Activated CD8-positive, alpha-beta memory T cell treated with anti-CD3 and anti-CD28 coated beads for 1 hour (primary cell): ENCODE measurements at places on chromosomes 5 and 9.

GRCh38 chr9:33921967-33922895 lies 105.3 kb downstream of the UBE2R2 start:
- DNase-seq, result no peak

- DNase-seq, result no peak
These were observed 49.2 kb downstream of the MRPL36 start for GRCh38 chr5:1750469-1750868.

DNA sequence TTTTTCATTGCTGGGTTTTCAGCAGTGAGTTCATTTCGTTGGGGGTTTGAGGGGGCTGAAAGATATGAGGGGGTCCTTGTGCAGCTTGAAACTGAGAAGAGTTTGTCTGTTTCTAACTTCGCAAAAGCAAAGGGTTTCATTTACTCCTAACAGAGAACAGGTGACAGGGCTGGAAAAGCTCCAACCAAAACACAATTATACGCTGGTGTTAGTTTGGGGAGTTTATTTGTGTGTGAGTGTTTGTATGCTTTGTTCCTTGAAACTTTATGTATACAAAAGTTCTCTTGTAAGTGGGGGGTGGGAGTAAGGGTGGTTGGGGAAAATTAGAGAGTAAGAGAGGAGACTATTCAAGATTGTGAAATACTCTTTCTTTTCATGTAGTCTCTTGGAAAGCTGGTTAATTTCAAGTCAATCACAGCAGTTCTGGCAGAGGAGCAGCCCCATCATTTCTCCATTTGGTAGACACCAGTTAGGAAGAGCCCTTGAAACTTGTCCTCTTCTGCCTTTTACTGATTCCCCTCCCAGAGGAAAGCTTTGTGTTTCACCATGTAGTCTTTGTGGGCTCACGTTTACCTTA lies 881 bp downstream of the TNFAIP8 start:
- no peak for DNase-seq

- DNase-seq, result no peak
These were observed 147.7 kb downstream of the SIL1 start for GRCh38 chr5:139050432-139050831.

GRCh38 chr5:17794815-17795214 lies 160.6 kb downstream of the TAF11L14 start:
- DNase-seq, result no peak

- no peak for DNase-seq
These were observed 53.4 kb downstream of the CDH10 start for GRCh38 chr5:24591426-24591825.

- DNase-seq, result no peak
These were observed 98.4 kb upstream of the CAST start for GRCh38 chr5:96563816-96564215.

DNA sequence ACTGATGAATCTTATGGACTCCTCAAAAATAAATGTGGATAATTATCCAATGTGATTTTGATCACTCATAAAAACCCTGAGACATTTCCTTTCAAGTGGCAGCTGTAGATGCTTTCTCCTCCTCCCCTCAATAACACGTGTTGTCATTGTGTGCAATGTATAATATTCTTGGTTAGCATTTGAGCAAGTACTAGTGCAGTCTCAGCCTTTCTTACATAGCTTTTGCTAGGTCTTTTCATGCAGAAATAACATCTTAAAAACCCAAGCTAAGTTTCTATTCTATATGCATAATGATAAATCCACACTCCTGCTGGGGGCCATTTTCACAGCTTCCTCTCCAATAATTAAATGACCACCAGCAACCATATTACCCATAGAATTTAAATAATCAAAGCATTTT lies 1835.2 kb upstream of the NUDT12 start:
- no peak for DNase-seq

DNA sequence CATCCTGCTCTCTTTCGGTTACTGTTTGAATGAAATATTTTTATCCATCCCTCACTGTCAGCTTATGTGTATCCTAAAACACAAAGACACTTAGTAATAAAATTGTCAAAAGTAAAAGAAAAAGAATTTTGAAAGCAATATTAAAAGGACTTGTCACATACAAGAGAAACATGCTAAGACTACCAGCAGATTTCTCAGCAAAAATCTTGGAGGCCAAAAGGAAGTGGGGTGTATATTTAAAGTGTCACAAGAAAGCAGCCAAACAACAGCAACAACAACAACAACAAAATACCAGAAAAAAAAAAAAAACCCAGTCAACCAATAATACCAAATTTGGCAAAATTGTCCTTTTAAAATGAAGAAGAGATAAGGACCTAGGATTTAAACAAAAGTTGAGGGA lies 678.7 kb upstream of the TYRP1 start:
- DNase-seq, result no peak

DNA sequence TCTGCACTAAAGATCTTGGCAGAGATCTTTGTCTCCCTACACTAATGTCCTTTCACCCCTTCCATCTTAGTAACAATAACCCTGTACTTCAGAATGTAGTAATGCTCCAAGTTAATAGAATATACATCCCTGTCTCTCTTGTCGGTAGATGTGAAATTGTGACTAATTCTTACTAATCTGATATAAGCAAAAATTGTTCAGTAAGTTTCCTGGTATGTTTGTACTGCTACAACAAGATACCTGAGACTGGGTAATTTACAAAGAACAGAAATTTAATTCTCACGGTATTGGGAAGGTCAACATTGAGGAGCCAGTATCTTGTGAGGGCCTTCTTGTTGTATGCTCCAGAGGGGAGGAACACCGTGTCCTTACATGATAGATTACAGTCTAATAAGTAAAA lies 1686.6 kb upstream of the CDH9 start:
- DNase-seq, result no peak

GRCh38 chr9:72203205-72203803 lies 54.1 kb downstream of the GDA start:
- DNase-seq, result no peak

GRCh38 chr5:102901424-102902134 lies 146.5 kb downstream of the PAM start:
- no peak for DNase-seq

DNA sequence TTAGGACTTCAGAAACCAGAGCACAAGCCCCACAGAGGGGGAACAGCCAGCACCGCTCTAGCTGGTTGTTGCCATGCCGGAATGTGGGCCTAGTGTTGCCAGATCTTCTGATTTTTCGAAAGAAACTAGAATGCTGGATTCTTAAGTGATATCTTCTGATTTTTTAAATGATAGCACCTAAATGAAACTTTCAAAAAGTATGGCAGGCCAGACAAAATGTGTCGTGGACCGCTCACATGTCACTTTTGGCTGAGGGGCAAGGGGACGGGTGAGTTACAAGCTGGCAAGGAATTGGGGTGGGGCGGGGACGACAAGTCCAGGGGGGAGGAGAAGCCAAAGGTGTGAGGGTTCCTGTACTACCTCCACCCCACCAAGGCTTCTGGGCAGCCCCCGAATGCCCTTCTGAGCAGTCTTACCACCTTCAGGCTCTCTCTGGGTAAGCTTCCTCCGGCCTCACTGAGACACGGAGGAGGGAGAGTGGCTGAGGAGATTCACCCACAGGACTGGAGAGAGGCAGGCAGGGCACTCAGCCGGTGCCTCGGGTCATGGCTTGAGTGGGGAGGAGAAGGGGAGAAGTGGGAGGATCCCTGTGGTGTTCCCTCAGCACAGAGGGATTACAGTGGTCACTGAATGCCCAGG lies 10.3 kb downstream of the B4GALT7 start:
- no peak for DNase-seq

GRCh38 chr9:36328798-36329411 lies 70.7 kb upstream of the GNE start:
- DNase-seq, result no peak

GRCh38 chr9:4061717-4062116 lies 238.2 kb downstream of the GLIS3 start:
- no peak for DNase-seq

GRCh38 chr5:111869681-111870080 lies 112.7 kb upstream of the NREP start:
- no peak for DNase-seq

DNA sequence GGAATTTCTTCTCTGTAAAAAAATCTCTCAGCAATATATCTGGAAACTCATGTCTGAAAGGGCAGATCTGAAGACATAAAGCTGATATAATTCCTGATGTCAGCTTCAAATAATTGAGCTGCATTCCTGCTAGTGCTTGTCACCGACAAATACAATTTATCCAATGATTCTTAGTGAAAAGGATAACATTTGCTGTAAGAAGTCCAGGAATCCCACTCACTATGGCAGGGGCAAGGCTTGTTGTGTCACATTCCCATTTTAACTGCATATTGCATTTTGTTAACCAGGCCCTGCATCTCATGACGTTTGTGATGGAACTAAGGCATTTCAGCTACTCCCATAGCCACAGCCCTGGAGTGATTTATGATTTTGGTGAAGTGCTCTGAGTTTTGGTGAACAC lies 160.1 kb upstream of the DAB2 start:
- DNase-seq, result no peak

DNA sequence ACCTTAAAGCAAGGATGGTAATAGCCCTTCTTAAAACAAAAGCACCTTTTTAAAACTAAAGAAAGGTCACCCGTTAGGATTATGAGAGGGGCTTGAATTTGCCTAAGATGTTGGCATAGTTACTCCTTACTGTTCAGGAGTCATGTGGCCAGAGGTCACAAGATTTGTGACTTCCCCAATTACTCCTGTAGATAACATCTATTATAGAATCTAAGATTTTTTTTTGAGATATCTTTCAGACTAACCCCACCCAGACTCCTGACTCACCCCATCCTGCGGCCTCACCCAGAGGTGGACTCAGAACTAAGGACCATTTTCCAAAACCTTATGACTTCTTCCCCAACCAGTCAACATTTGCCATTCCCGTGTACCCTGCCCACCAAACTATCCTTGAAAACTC lies 2.4 kb downstream of the CD180 start:
- DNase-seq, result no peak

- no peak for DNase-seq
These were observed 23.1 kb downstream of the TICAM2 start for GRCh38 chr5:115579216-115579615.

- DNase-seq, result no peak
These were observed 10.8 kb downstream of the SH3PXD2B start for GRCh38 chr5:172443441-172444109.

DNA sequence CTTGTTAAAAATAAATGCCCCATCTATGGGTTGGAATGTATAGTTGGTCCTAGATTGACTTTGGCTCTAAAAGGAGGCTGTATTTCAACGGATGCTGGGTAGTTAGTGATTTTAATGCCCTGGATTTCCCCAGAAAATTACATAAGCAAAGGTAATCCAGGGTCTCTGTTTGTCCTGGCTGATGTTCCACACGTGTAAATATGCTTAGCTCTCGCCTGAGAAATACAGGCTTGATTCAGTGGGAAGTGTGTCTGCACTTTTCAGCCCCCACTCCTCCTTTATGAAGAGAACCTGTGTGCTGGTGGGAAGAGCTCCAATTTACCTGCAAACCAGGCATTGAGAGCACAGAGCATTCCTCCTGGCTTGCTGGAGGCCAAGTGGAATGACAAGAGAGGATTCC lies 294.6 kb upstream of the CLINT1 start:
- no peak for DNase-seq

DNA sequence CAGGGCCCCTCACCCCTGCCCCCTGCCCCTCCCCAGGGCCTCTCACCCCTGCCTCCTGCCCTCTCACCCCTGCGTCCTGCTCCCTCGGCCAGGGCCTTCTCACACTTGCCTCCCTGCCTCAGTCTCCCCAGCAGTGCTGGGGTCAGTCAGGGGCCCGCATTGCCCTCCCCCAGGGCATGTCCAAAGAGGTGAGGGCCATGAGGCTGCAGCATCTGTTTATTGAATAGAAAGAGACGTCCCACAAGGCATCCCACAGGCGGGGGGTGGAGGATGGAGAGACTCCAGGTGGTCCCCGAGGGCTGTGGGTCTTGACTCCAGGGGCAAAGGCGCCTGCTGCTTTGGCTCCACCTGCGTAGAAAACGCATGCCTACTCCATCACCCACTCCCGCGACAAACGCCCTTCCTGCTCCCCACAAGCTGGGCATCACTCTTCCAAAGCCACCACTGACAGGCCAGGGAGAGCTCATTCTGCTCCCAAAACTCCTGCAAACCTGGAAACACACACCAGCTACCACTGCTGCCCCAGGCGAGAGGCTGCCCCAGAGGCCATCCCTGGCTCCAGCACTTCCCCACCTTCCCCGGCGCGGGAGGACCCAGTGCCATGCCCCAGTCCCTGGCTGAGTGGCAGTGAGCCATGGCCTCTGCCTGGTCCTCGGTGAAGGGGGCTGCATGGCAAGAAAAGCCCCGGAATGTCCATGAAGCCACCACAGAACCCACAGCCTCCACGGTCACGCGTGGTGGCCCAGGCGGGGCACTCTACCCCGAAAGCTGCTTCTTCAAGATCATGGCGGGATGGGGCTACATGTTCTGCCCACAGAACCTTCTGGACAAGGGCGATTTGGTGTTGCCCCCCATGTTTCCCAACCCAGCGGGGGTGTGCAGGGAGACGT lies 1.6 kb upstream of the LCN8 start:
- no peak for DNase-seq

DNA sequence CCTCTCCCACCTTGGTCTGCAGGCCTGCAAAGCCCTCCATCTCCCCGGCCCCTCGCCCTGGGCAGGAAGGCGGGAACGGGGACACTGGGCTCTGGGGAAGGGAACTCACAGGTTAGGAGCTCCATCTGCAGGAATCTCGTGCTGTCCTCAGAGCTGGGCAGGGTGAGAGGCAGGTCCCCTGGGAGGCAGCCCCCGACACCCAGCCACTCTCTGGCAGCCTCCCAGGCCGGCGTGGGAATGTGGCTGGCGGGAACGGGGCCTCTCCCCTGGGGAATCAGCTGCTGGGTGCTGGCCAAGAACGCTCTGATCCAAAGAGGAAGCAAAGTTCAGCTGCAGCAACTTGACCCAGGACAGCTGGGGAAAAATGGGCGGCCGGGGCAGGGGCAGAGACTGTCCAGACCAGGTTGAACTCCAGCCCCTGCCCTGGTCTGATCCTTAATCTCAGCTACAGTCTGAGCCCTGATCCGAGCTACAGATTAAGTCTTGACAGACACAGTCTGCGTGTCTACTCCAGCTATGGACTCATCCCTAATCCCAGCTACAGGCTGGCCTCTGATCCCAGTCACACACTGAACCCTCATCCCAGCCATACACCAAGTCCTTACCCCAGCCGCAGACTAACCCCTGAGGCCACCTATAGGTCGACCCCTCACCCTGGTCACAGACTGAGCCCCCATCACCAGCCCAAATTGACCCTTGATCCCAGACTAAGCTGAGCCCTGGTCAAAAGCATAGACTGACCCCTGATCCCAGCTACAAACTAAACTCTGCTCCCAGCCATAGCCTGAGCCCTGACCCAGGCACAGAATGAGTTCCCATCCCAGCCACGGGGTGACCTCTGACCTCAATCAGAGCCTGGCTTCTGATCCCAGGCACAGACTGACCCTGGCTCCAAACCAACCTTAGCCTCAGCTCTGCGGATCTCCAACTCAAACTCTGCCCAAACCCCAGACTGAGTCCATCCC lies 37.3 kb upstream of the EGFL7 start:
- DNase-seq, result no peak

- DNase-seq, result no peak
These were observed 103.7 kb downstream of the SIL1 start for GRCh38 chr5:139094154-139095131.
